T-cell (primary cell): ENCODE measurements at places on chromosomes 11 and 22. TPM values are rescaled to one million over a fixed set of nuclear protein-coding genes. Genes with fewer than 3 reads are reported as not detected.
A peak's percentile ranks its signal among the peaks of the same experiment; 100 is the strongest.

DNA sequence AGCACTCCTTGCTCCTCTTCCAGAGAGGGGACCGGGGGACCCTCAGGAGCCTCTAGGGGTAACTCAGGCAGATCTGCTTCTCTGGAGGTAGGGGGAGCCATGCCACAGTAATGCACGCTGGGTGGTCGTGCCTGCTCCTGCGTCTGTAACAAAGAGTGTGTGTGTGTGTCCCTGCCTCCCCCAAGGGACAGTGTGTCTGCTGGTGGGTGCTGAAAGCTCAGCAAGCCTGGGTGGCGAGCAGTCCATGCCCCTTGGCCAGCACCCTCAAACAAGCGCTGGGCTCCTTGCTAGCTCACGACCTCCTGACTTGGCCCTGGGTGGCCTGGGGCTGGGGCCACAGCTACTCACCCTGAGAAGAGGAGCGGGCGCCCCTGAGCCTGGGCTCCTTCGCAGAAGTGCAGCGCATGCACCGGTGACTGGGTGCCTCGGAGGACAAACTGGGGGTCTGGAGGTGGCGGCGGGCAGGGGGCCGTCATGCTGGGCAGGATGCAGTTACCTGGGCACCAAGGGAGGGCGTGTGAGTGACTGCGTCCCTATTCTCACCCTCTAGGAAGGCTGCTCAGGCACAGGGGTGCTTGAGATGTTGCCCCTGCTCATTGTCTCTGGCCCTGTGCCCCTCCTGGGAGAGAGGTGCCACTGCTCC is 33.7 kb downstream of the GNB1L start:
- no peak for DNase-seq
- no peak overlapping the region for H3K27ac ChIP-seq
- H3K36me3 ChIP-seq: no peaks in the 10 kb centered on the region
- H3K4me1 ChIP-seq: no peaks in the 10 kb centered on the region
- H3K4me3 ChIP-seq: no peak overlapping the region

DNA sequence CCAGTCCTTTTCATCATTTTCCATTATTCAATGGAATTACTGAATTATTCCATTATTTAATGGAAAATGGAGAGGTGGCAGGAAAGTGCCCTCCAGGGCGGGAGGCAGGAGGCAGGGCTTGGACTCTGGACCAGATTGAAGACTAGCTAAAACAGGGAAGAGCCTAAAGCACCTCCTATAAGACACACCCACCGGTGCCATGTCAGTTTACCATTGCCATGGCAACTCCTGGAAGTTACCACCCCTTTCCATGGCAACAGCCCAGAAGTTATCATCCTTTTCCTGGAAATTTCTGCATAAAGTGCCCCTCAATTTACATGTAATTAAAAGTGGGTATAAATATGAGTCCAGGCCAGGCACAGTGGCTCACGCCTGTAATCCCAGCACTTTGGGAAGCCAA is 443.7 kb downstream of the TBC1D22A start:
- no peak overlapping the region for H3K4me3 ChIP-seq
- H3K27ac ChIP-seq: no peak overlapping the region
- no peaks in the 10 kb centered on the region for H3K4me1 ChIP-seq
- no peaks in the 10 kb centered on the region for H3K27me3 ChIP-seq
- no peaks in the 10 kb centered on the region for H3K36me3 ChIP-seq

Gene CDC42EP2
- 0.69 TPM for total RNA-seq

DNA sequence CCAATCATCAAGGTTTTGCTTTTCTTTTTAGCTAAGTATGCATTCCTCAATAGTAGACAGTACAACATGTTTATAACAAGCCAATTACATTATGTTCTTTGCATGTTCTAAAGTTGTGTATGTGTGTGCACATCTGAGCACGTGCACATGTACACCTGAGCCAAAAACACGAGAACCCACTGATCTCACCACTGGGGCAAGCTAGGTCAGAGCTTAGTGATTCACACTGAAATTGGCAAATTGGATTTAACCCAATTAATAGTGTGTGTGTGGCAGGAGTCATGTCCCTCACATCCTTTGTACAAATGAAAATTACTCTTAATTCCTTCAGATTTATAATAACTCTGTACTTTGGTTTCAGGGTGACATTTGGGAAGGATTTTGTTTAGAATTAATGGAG is 145.7 kb upstream of the TEAD1 start:
- no peak overlapping the region for H3K4me3 ChIP-seq
- H3K27ac ChIP-seq: no peak overlapping the region
- DNase-seq: no peak
- H3K27me3 ChIP-seq: peaks cover 5% of the 10 kb centered on the region
- H3K4me1 ChIP-seq: no peaks in the 10 kb centered on the region

- peak; percentile 30 for DNase-seq
- H3K36me3 ChIP-seq: no peaks in the 10 kb centered on the region
- H3K27ac ChIP-seq: no peak overlapping the region
- peaks cover 87% of the 10 kb centered on the region for H3K27me3 ChIP-seq
These were observed 99.9 kb upstream of the FGF3 start for GRCh38 chr11:69918938-69919650.

- no peak overlapping the region for H3K27ac ChIP-seq
- no peaks in the 10 kb centered on the region for H3K4me1 ChIP-seq
- no peaks in the 10 kb centered on the region for H3K36me3 ChIP-seq
- DNase-seq: no peak
- peaks cover 5% of the 10 kb centered on the region for H3K27me3 ChIP-seq
These were observed 94.2 kb downstream of the FAR1 start for GRCh38 chr11:13762718-13763117.

GRCh38 chr11:97567801-97568200 is 1178.0 kb downstream of the JRKL start:
- no peaks in the 10 kb centered on the region for H3K36me3 ChIP-seq
- no peak for DNase-seq
- no peaks in the 10 kb centered on the region for H3K4me1 ChIP-seq
- H3K27ac ChIP-seq: no peak overlapping the region

Gene MAP6
- total RNA-seq: not detected

DNA sequence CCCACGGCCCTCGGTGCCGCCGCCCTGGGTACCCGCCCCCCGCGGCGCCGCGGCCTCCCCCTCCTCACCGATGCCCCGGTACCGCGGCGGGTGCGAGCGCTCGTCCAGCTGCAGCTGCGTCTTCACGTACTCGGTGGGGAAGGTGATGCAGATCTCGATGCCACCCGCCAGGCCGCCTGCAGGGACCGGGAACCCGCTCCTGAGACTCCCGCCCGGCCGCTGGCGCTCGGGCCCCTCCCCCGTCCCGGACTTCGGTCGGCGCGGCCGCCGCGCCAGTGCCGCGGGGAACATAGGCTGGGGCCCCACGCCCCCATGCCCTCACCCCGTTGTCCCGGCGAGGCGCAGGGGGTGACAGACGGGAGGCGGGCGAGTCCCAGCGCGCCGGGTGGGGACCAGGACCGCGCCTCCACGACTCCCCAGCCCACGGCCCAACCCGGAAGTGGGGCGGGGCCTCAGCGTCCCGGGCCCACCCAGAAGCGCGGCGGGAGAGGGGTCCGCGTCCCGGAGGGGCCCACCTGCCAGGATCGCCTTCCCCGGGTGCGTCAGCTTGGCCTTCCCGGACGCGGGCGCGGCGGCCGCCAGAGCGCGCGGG is 375 bp downstream of the SLC25A1 start:
- no peaks in the 10 kb centered on the region for H3K27me3 ChIP-seq
- H3K27ac ChIP-seq: no peak overlapping the region
- H3K4me3 ChIP-seq: peak overlapping the region; percentile 56
- peak; percentile 74 for DNase-seq
- no peaks in the 10 kb centered on the region for H3K4me1 ChIP-seq
- no peaks in the 10 kb centered on the region for H3K36me3 ChIP-seq

Gene ADM
- not detected for total RNA-seq

DNA sequence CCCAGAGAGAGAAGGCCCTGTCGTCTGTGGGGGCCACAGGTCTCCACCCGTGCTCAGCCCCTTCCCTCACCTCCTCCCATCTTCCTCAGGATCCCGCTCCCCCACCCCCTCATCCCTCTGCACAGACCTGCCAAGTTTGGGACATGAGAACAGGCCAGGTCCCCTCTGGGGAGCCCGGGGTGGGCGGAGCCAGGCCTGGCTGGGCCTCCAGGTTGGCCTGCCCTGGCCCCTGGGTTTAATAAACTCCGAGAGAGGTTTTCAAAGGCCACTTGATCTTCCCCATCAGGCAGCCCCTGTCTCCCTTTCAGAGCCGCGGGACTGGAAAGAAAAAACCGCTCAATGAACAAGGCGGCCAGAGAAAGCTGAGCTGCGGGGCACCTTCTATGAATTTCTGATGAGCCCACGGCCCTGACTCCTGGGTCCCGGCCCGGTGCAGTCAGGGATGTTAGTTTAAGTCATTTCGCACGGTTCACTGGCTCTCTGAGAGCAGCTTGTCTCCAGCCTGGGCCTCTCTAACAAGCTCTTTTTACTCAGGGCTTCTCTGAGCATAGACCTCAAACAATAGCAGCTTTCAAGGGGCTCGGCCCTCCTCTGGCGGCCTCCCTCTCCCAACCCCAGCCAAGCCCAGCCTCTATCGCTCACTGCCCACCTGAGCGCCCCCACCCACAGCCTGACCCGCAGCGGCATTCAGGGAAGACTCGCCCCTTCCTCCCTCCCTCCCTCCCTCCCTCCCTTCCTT is 64.8 kb downstream of the RPUSD4 start:
- no peak overlapping the region for H3K4me3 ChIP-seq
- no peak for DNase-seq
- H3K36me3 ChIP-seq: no peaks in the 10 kb centered on the region
- no peaks in the 10 kb centered on the region for H3K27me3 ChIP-seq
- no peaks in the 10 kb centered on the region for H3K4me1 ChIP-seq

DNA sequence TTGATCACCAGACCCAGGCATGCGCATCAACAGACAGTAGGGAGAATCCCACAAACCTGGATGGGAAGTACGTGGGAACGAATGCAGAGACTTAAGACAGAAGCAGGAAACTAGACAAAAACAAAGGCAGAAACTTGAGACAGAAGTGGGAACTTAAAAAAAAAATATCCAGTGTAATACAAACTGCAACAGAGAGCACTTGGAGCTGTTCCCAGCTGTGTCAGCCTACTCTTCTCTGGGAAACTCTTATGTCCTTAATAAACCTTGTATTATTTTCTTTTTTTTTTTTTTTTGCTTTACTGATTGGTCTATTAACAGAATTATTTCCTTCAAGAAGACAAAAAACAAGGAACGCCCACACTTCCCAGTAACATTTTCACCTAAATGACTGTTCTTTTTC is 1818.1 kb upstream of the RAG2 start:
- H3K27me3 ChIP-seq: no peaks in the 10 kb centered on the region
- H3K27ac ChIP-seq: no peak overlapping the region
- H3K4me3 ChIP-seq: no peak overlapping the region
- no peaks in the 10 kb centered on the region for H3K36me3 ChIP-seq
- no peaks in the 10 kb centered on the region for H3K4me1 ChIP-seq
- no peak for DNase-seq

Gene ENTHD1
- total RNA-seq: 0.20 TPM

Gene ANO9
- total RNA-seq: 128 TPM

- no peak for DNase-seq
- no peaks in the 10 kb centered on the region for H3K36me3 ChIP-seq
- no peaks in the 10 kb centered on the region for H3K4me1 ChIP-seq
- H3K4me3 ChIP-seq: no peak overlapping the region
- no peak overlapping the region for H3K27ac ChIP-seq
These were observed 88.1 kb downstream of the PIWIL4 start for GRCh38 chr11:94655291-94655690.

DNA sequence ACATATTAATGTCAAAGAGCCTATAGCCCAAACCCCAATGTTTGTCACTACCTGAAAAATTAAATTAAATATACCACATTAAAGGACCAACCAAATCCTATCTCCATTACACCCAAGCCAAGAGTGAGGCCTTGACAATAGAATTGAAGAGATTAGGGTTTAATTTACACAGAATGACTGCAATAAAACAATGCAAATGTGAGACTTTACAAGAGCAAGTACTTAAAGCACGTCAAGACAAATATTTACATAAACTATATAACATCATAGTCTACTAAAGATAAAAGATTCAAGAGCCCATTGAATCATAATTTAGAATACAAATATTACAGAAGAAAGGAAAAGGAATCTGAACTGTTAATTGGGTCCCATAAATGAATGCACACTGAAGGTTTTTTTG is 85.6 kb downstream of the CADM1 start:
- no peak overlapping the region for H3K27ac ChIP-seq
- no peaks in the 10 kb centered on the region for H3K27me3 ChIP-seq
- no peaks in the 10 kb centered on the region for H3K4me1 ChIP-seq
- H3K4me3 ChIP-seq: no peak overlapping the region

Gene ABCC8
- not detected for total RNA-seq

DNA sequence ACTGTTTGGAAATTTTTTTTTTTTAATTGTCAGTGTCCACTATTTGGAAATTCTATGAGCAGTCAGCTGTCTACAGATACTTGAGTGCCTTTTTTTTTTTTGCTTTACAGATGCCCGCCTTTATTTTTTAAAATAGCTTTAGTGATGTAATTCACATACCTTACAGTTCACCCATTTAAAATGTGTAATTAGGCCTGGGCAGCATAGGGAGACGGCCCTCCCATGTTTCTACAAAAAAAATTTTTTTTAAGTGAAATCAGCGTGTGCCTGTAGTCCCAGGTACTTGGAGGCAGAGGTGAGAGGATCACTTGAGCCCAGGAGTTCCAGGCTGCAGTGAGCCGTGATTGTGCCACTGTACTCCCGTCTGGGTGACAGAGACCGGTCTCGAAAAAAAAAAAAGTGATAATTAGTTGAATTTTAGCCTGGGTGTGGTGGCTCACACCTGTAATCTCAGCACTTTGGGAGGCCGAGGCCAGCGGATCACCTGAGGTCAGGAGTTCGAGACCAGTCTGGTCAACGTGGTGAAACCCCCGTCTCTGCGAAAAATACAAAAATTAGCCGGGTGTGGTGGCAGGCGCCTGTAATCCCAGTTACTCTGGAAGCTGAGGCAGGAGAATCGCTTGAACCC is 1.5 kb downstream of the ZNF143 start:
- H3K4me3 ChIP-seq: peak overlapping the region; percentile 89
- no peaks in the 10 kb centered on the region for H3K36me3 ChIP-seq
- H3K4me1 ChIP-seq: peaks cover 16% of the 10 kb centered on the region
- H3K27me3 ChIP-seq: no peaks in the 10 kb centered on the region
- no peak for DNase-seq

Gene SLC22A8
- not detected for total RNA-seq

DNA sequence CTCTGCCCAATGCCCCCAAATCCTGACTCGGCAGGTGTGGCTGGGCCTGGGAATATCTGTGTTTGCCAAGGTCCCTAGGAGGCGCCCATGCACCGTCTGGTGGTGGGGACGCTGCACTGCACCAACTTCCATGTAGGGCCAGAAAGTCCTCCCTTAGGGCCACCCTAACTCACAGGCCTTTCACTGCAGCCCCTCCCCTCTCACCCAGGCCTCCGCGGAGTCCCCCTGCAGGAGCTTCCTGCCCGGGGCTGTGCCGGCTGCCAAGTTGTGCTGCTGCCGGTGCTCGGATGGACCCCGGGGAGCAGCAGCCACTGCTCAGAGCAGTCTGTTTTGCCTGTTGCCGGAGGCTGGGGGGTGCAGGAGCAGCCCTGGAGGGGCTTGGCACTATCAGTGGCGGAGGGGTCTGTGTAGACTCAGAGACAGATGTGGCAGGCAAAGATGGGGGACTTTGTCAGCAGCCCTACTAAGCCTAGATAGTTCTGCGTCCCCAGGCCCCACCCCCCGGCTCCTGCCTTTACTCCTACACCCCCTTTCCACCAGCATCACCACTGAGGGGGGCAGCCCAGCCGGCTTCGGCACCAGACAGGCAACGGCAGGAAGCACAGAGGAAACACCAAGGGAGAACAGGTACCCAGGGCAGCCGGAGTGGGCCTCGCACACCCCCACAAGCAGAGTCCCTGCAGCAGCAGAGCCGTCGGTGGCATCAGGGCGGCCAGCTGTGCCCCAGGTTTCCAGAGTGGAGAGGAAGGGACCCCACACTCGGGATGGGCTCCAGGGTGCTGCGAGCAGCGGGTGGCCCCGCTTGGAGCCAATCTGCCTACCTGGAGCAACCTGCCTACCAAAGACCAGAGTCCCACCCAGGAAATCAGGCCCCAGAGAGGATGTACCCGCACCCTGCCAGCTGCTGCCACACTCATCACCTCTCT is 124.3 kb downstream of the TRIM29 start:
- DNase-seq: no peak
- H3K36me3 ChIP-seq: no peaks in the 10 kb centered on the region
- H3K27me3 ChIP-seq: peaks cover 53% of the 10 kb centered on the region
- H3K4me3 ChIP-seq: no peak overlapping the region
